ENCODE measurements at places on chromosomes 6 and 20. TPM values are rescaled to one million over a fixed set of nuclear protein-coding genes. Genes with fewer than 3 reads are reported as not detected.

DNA sequence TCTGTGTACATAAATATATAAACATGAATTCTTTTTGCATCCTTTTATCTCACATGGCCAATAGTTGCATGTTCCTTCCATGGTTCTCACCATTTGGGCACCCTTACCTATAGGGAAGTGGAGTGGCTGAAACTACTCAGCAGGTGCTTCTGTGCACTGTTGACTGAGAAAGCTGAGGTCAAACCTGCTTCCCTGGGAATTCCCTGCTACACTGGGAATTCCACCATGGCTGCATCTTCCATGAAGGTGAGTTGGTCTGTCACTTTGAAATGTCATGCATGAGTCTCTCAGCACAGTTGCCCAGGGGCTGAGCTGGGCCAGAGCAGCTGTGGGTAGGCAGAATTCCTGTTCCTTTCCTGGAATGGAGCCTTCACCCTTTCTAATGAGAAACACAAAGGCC is 193.8 kb upstream of the PRSS16 start:
- no peak for DNase-seq

The IL17F gene
- not detected for total RNA-seq

GRCh38 chr6:27101824-27102223 is 145.7 kb upstream of the PRSS16 start:
- DNase-seq, result no peak

DNA sequence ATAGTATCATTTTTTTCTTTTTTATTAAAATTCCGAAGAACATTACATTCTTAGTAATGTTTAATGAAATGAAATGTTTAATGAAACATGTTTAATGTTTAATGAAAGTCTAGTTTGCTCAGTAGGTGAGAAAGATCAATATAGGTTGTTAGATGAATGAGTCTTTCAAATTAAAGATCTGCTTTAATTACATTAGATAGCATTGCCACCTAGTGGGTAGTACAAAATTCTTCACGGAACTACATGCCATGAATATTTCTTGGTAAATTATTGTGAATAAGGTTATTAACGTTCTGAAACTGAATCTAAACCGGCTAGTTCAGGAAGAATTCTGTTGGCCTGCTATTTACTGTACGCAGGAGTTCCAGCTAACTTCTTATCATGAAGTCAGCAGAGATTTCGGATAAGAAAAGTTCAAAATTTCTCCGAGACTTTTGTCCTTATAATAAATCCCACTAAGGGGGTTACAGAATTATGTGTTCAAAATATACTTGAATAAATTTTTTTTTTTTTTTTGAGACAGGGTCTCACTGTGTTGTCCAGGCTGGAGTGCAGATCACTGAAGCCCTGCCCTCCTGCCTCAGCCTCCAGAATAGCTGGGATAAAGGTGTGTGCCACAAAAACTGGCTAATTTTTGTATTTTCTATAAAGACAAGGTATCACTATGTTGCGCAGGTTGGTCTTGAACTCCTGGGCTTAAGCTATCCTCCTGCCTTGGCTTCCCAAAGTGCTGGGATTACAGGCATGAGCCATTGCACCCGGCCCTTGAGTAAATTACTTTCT is 7.9 kb upstream of the GMNN start:
- no peak for DNase-seq

DNA sequence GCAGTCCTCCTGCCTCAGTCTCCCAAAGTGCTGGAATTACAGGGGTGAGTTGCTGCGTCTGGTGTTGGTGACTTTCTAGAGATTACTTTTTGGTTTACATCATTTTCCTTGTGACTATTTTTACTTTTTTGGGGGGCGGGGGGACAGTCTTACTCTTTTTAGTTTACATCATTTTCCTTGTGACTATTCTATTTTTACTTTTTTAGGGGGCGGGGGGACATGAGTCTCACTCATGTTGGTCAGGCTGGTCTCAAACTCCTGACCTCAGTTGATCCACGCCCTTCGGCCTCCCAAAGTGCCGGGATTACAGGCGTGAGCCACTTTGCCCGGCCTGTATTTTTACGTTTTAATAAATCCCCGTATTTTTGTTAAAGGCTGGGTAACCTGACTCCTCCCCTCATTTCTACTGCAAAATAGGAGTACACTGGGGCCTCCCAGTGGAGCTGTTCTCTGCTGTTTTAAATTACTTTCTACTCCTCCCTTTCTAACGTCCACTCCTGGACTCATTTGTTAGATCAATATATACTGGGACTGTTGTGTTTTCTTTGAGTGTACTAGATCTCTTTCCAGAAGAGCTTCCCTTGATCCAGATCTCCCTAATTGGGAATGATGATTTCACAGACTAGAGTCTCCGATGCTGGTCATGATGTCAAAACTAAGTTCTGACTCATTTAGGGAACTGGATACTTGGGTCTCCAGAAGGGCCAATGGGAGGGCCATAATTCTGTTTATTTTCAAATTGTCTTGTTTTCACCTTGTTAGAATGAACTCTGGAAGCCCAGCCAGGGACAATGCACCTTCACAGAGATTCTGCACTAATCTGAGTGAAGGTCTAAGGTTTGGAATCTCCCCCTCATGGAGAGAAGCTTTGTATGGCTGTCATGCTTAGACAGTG is 9.2 kb downstream of the HSPA1B start:
- DNase-seq, result no peak

DNA sequence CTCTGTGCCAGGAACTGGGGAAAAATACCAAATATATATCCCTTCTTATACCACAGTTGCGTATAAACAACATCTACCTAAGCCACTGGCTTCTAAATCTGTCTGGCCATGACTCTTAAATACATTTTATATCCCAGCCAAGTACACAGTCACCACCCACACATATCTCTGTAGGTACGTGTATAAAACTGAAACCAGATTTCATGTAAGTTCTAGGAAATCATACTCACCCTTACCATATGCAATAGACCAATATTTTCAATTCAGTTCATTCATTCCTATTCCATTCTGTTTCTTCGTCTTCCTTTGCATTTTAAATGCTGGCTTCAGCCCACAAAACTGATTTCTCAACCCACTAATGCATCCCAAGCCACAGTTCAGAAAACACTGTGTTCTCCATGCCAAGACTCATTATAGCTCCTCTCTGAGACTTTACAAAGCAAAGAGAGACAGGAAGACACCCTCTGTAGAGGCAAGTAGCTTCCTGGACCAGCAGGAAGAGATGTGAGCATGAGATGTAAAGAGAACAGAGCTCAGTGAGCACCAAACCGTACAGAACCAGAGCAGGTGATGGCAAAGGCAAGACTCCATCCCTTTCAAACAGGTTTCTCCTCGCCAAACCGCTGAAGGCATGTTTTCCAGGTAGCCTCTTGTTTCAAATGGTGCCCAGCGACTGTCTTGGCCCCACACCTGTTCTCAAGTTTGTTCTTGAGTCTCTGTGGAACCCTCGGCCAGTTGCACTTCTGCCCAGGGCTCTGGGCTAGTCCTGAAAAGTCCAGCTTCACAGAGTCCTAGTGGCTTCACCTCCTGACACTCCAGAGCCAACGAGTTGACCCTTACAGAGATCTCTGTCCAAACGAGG is 18.7 kb downstream of the FAM50B start:
- DNase-seq, result no peak

All from Daoy (cell line).